Stimulated activated CD4-positive, alpha-beta T cell treated with anti-CD3 and anti-CD28 coated beads, Interleukin-2, amount 100 ng/mL, for 24 hours (primary cell): ENCODE measurements at places on chromosomes 3 and 15.

GRCh38 chr15:90400759-90401314, 12.8 kb downstream of the IQGAP1 start:
- peak; percentile 45 for DNase-seq

DNA sequence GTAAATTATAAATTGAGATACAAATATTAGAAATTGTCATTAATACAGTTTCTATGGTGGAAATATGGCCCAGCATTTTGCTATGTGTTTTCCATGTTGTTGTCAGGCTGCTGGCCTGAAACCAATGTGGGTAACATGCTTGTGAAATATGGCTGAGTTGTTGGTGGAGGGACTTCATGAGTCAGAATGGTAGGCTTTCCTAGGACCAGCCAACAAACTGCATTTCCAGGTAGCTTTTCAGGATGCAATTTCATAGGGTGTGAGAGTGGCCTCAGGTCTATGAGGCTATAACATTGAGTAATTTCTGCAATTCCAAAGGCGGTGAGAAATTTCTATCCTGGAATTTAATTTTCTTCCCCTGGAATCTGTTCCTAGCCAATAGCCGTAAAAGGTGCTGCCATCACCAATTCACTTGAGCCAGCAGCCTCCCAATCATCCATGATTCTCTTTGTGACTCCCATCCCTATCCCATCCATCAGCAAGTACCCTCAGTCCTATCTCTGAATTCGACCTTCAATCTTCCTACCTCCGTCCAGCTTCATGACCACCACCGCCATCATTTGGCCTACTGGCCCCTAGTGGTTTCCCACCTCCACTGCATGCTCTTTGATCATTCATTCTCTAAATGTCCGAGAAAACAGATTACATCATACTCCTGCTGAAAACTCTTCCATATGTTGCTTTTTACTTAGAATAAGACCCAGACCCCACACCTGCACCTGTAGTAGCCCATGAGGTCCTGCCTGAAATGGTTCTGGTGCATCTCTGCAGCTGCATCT, 276.6 kb upstream of the CFAP20DC start:
- no peak for DNase-seq

- no peak for DNase-seq
These were observed 14.4 kb downstream of the MST1R start for GRCh38 chr3:49889296-49889695.

- no peak for DNase-seq
These were observed 55.4 kb downstream of the B3GALNT1 start for GRCh38 chr3:161049683-161050248.

DNA sequence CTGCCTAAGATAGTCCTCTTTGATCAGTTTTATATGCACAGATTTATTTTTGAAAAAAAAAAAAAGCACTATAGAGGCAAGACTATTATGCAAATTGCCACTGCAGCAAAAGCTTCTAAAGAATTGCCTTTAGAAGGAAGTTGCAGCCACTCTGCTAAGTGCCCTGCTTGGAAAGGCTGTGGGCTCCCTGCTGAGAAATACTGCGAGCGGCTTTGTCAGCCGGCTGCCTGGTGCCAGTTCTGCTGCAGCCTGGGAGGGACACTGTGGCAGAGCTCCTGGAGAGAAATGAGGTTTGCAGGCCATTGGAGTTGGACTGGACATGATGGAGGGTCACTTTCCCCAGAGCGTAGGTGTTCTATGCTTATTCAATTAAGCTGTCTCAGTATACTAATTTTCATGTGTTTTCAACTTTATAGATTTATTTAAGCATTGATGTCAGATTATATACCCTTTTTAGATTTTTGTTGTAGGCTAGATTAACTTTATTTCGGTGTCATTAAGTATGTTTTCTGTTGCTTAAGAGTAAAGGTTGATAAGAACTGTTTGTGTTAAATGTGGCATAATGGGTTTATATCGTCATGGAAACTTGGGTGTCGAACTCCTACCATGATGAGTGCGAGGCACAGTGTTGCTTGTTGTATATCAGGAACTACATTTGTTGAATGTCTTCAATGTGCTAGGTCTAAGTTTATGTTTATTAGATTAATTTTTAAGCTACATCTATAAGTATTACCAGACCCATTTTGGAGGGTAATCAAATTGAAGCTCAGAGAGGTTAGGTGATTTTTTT, 6.6 kb downstream of the MAP2K5 start:
- DNase-seq, result no peak

DNA sequence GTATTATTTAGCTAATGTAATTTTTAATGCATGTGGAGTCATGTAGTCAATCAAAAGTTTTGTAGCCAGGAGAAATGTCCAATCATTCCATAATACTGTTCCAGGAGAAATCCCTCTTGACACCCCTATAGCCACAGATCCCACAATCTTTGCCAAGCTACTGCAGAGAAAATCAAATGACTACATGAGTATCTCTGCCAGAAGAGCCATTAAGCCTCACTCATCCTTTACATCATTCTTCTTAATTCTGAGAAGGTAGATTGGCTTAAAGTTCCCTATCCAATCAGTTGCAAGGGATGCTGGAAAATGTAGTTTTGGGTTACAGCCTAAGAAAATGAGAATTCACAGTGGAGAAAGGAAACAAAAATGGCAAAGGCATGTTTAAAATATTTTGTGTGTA, 502.1 kb downstream of the ZBBX start:
- no peak for DNase-seq
